ENCODE measurements at places on chromosomes 3 and 15. TPM values are rescaled to one million over a fixed set of nuclear protein-coding genes. Genes with fewer than 3 reads are reported as not detected.

GRCh38 chr3:170021083-170021482, 16.7 kb upstream of the GPR160 start:
- no peak for ATAC-seq

STIMATE gene
- 6.1 TPM for total RNA-seq

ZNF662 gene
- 3.8 TPM for total RNA-seq

FOXB1 gene
- not detected for total RNA-seq

P2RY1 gene
- total RNA-seq: 20.5 TPM

DNA sequence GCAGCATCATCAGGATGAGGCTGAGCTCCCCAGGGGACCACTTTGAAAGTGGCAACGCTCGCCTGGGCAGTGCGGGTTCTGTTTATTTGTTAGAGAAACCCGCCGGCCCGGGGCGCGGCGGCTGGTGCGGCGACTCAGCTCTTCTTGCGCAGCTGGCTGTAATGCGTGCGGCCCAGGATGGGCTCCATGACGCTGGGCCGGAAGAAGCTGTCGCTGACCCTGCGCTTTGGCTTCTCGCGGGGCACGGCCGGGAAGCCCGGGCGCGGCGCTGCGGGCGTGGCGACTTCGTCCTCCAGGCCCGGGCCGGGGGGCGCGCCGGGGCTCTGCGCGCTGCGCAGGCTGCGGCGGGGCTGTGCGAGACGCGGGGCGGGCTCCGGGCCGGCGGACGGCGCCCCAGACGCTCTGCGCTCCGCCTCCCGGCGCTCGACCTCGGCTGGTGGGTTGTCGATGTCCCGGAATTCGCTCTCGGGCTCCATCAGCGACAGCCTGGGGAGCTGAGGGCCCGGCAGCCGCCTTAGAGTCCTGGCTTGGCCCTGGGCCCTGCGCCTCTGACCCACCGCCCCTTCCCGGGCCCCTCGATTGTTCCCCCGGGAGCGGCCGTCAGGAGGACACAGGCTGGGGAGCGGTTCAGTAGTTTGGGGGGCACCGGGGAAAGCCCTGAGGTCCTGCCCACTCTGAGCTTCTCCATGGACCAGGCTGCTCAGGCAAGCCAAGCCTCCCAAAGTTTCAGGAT, 10.3 kb upstream of the KIF7 start:
- peak; percentile 54 for ATAC-seq

- ATAC-seq: no peak
Measured at GRCh38 chr3:53240989-53241972, 14.5 kb downstream of the TKT start.

ZSCAN29 gene
- total RNA-seq: 15.4 TPM

CCDC33 gene
- total RNA-seq: 0.32 TPM

- ATAC-seq: no peak
Measured at GRCh38 chr3:45816544-45816943, 20.2 kb upstream of the SLC6A20 start.

DNA sequence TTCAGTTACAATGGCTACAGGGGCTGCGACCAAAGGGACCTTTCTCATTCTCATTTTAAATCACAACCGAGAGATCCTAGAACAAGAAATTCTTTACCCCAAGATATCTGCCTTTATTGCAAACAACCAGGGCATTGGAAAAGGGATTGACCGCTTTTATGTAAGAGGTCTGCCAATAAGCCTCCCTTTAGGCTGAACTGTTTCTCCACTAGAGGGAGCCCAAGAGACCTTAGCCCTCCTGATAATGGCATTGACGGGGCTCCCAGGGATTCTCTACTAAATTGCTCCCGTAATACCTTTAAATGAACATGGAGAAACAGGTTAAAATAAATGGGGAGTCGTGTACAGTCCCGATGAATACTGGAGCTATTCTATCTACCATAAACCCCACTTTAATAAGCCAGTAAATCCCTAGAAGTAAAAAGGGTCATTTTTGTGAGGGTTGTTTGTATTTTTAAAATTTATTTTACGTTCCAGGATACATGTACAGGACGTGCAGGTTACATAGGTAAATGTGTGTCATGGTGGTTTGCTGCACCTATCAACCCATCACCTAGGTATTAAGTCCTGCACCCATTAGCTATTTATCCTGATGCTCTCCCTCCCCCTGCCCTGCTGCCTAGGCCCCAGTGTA, 7.5 kb upstream of the IGSF10 start:
- ATAC-seq: peak; percentile 54

PCOLCE2 gene
- 0.36 TPM for total RNA-seq

DNA sequence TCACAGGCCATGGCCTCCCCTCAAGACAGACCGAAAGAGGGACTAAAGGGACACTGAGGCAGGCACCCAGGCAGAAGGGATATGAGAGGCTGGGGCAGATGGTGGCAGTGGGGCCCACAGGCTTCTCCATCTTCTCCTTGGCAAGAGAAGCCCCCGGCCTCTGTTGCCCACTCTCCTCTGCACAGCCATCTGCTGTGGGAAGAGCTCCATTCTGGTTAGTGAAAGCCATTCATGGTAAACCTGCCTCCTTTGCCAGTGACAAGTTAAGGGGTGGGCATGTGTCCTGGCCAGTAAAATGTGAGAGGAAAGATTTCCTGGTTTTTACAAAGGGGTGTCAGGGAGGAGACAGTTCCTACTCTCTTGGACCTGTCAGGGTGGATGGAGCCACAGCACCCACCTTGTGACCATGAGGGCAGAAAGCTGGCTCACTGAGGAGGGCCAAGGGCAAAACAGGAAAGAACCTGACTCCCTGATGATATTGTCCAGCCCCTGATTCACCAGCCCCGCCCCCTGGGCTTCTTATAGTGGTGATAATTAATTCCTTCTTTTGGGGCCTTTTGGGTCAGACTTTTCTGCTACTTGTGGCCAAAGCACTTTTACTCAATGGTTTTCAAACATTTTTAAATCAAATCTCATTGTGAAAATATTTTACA, 130.4 kb upstream of the SMAD3 start:
- no peak for ATAC-seq

DNA sequence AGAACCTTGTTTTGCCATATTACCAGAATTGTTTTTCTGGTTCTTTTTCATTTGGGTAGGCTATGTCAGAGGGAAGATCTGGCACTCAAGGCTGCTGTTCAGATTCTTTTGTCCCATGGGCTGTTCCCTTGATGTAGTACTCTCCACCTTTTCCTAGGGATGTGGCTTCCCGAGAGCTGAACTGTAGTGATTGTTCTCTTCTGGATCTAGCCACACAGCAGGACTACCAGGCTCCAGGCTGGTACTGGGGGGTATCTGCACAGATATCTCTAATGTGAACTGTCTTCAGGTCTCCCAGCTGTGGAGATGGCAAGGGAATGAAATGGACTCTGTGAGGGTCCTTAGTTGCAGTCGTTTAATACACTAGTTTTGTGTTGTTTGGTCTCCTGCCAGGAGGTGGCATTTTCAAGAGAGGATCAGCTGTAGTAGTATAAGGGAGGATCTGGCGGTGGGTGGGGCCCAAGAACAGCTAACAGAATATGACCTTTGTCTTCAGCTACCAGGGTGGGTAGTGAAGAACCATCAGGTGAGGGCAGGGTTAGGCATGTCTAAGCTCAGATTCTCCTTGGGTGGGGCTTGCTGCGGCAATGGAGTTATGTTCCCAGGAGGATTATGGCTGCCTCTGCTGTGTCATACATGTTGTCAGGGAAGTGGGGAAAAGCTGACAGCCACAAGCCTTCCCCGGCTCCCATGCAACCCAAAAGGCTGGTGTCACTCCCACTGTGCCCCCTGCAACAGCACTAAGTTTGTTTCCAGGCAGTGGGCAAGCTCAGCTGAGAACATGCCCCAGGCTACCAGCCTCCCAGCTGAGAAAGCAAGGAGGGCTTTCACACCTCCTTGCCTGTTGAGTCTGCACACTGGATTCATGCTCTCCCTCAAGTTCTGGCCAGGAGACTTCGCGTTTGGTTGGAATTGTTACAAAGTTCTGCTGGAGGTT, 252.5 kb downstream of the ISL2 start:
- ATAC-seq: peak; percentile 49

CACNA2D3 gene
- total RNA-seq: 7.0 TPM

CHST2 gene
- total RNA-seq: 1.5 TPM

- no peak for ATAC-seq
Measured at GRCh38 chr15:32993285-32993684, 201.2 kb downstream of the FMN1 start.

MINAR1 gene
- 0.24 TPM for total RNA-seq

UACA gene
- total RNA-seq: 33.4 TPM

DNA sequence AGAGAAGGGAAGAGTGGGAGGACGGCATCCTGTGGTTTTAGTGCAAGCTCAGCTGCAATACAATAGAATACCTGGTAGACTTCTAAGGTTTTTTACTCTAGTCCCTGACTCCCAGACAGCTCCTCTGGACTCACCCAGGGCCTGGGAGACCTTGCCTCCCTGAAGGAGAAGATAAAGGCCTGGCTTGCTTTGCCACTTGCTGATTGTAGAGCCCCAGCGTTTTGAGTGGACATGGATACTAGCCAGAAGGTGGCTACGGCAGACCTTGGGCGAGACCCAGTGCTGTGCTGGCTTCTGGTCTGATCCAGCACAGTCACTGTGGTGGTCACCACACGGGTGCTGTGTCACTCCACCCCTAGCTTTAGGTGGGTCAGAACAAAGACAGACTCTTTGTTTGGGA, 72.2 kb upstream of the TTC14 start:
- no peak for ATAC-seq

DNA sequence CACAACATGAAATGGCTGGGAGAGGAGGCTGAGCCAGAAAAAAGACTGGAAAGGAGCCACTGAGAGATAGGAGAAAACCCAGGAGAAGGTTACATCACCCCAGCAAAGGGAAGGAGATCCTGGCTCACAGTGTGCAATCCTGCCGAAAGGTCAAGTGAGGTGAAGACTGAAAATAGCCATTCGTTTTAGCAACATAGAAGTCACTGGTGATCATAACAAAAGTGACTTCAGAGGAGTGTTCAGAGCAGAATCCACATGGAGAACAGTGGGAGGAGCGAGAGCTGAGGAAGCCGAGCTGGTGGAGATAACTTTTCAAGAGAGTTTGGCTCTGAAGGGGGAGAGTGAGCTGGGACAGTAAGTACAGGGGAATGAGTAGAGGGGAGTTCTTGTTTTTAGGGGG, 5.4 kb upstream of the HEG1 start:
- ATAC-seq: no peak

GRCh38 chr15:92909136-92909781, 9.1 kb downstream of the CHD2 start:
- no peak for ATAC-seq

STARD5 gene
- 17.1 TPM for total RNA-seq

GRCh38 chr3:113038328-113038727, 47.5 kb downstream of the GTPBP8 start:
- no peak for ATAC-seq

ARNT2 gene
- 0.64 TPM for total RNA-seq

DNA sequence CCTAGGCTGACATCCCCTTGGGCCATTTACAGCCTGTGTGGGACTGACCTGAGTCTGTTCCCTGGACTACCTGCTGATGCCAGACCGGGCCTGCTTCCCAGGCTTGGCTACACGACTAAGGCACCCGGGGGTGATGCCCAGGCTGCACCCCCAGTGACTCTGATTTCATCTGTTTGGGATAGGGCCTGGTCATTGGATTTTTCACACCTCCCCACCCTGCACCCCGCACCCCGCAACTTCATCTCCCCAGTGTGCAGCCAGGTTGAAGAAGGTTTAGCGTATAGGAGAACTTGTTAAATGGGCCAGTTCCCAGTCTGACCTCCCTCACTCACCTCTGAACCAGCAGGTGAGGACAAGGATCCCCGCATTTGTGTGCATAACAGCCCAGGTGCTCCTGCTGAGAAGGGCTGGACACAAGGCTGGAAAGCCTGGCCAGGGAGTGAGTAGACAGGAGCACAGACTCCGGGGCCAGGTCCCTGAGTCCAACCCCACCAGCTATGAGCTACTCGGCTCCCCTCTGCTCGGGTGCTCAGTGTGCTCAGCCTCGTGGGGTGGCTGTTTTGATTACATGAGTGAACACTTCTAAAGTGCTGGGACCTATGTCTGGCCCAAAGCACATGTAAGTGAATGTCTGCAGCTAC, 18.5 kb downstream of the SLC6A20 start:
- no peak for ATAC-seq

DNA sequence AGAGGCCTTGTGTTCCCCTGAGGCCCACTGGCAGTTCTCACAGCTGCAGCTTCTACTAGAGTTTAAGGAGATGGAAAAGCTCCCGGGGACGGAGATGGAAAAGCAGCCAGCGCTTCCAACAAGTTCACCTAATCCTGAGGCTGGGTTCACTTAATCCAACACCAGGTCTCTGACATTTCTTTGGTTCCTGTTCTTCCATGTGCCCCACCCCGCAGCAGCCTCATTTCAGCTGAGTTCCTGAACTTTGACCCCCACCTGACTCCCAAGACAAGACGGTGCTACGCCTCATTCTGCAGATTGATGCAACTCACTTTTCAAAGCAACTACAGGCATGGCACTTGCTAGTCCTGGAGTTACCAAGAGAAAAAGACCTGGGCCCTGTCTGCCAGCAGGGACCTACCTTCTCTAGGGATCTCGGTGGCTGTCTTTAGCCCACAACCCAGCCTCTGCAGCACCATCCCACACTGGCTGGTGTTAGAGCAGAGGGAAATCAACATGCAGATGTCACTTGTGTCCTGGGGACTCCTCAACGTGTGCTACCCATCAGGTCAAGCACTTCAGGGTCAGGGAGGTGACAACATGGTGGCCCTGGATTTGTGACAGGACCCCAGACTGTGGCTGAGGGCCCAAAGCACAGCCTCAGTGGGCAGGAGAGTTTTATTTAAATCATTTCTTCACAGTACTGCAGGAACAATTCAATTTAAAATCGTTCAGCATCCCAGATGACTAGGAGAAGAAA, 406.1 kb downstream of the VPS13C start:
- peak; percentile 73 for ATAC-seq

GRCh38 chr15:31483986-31484951, 157.6 kb downstream of the KLF13 start:
- no peak for ATAC-seq

GAP43 gene
- total RNA-seq: not detected

RBPMS2 gene
- 0.48 TPM for total RNA-seq

DNA sequence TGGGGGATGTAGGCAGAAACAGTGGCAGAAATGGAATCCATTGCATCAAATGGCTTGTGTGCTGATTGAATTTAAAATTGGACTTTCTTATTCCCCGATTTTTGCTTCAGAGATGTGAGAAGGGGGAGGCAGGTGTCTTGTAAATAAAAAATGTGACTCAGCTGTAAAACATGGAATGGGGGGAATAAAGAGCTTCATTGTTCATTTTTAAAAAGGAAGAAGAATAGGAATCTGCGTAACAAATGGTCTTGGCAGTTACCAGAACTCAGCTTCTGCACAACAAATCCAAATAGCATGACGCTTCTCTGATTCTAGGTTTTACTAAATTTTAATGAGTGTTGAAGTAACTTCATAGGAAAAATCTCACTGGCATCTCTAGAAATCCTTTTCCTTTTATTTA, 323.9 kb upstream of the GBE1 start:
- no peak for ATAC-seq

DNA sequence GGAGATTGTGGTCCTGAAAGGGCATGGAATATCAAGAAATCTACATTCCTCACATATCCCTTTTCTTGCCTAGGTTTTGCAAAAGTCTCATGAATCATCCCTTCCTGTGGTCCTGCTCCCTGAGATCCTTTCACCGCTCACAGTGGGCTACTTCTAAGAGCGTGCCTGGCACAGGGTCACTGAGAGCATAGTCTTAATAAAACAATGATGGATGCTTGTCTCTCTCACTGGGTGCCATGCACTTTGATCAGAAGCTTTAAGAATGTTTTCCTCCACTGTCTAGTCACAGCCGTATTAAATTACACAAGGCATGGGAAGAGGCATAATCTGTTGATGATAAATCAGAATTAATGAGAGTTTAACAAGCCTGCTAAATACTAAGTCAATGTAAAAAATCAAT, 269.7 kb upstream of the ATP10A start:
- ATAC-seq: no peak

WDR93 gene
- total RNA-seq: not detected

- no peak for ATAC-seq
Measured at GRCh38 chr15:94228611-94229010, 2.8 kb upstream of the MCTP2 start.
